Activated T-cell treated with anti-CD3 and anti-CD28 coated beads for 1 hour (primary cell): ENCODE measurements at places on chromosomes 12 and 14.

- no peak for DNase-seq
Measured at GRCh38 chr14:96265383-96266095, 9.5 kb downstream of the BDKRB1 start.

DNA sequence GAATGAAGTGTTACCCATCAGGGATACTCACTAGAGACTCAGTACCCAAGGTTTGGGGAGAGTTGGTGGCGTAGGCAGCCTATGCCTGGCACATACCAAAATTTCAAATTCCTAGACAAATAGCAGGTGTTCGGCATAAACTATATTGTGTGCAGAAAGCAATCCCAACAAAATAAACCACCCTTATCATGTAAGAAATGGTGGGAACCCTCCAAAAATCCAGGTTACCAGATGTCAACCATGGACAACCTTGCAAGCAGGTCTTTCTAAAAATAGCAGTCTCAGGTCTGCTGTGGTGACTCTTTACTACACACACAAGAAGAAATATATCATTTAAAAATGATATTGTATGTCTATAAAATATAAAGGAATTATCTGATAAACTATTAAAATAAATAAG, 17.7 kb upstream of the PTGER2 start:
- no peak for DNase-seq

GRCh38 chr12:65306366-65307168, 28.1 kb downstream of the MSRB3 start:
- no peak for DNase-seq

DNA sequence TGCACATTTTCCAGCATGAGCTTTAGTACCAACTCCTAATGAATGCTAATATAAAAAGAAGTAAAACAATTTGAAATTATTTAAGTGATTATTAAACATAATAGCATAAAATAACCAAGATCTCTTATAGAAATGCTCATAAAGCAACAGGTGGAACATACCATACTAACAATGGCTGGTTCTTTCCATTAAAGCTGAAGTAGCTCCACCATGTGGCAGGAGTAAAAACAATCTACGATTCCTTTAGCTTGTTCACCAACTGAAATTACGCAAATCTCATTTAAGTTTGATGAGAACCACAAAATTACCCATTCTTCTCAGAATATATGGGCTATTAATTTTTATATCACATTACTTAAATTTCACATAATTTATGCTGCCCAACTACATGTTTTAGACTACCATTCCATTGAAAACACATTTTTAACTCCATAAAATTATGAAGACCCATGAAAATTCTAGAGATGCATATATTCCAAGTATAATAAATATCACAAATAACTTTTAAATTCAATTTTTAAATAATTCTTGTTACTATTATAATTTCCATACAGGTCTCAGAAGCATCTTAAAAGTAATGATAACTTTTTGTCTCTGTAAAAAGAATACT, 213.6 kb downstream of the DAD1 start:
- DNase-seq, result no peak

DNA sequence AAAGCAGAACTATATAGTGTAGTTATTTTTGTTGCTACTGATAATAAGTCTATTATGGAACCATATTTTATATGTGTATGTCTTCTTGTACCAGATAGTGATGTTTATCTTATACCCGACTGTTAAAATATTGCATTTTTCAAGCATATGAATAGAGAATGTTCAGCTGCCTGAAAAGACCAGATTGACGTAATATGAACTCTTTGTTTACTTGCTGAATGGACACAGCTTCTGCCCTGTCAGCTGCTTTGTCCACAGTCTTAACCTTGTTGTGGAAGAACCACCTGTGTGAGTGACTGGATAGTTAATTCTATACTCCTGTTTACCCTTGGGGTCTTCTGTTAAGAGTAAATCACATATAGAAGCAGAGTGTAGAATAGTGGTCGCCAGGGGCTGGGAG, 109.3 kb downstream of the LGR5 start:
- no peak for DNase-seq
